ENCODE measurements at places on chromosomes 5 and 9.

DNA sequence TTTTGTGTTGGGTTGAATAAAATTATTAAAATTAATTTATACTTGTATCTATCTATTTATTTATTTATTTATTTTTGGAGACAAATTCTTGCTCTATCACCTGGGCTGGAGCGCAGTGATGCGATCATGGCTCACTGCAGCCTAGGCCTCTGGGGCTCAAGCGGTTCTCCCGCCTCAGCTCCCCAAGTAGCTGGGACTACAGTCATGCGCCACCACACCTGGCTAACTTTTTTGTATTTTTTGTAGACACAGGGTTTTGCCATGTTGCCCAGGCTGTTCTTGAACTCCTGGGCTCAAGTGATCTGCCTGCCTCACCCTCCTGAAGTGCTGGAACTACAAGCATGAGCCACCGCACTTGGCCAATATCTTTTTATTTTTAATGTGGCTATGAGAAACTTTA is 134.7 kb upstream of the SPDL1 start:
- no peak for DNase-seq

- peak; percentile 13 for DNase-seq
These were observed 45.1 kb upstream of the GLIS3 start for GRCh38 chr9:4344946-4345345.

DNA sequence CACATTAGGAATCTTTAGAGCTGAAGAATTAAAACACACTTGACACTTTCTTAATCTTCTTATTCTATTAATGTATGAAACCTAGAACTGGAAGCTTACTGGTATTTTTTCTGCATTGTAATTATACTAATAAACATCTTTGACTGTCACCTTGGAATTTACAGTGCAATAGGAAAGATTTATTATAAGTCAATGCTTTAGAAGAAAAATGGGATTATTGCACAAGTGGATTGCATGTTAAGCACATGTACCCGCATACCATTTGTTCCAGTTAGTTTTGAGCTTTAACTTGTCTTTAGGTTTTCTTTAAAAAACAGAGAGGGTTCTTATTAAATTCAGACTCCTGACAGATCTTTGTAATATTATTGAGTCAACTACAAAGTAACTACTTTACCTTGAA is 278.5 kb downstream of the CCDC171 start:
- DNase-seq = no peak

DNA sequence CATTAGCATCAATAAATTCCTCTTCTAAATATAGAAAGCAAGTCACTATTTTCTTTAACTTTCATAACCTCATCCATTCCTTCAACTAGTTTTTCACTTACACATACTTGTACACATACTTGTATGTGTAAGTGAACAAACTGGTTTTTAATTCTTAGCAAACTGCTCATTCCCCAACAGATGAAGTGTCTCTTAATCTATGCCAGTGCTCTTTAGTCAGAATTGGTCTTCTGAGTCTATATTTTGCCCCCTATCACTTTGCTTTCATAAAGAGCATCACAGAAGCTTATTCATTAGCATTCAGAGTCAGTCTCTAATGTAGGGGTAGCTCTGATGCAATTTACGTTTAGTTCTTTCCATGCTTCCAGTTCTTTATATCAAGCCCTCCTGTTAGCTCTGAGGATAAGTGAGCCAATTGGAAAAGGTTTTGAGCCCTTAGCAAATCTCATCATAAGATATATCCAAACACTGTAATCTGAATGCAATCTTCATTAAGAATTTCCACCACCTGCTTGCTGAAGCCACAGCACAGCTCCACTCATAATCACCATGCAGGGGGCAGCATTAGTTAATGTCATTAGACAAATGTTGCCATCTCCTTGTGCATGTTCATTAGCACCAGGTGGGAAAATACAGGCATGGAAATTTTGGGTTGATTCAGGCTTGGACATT is 178.5 kb upstream of the SLC24A2 start:
- DNase-seq = no peak

DNA sequence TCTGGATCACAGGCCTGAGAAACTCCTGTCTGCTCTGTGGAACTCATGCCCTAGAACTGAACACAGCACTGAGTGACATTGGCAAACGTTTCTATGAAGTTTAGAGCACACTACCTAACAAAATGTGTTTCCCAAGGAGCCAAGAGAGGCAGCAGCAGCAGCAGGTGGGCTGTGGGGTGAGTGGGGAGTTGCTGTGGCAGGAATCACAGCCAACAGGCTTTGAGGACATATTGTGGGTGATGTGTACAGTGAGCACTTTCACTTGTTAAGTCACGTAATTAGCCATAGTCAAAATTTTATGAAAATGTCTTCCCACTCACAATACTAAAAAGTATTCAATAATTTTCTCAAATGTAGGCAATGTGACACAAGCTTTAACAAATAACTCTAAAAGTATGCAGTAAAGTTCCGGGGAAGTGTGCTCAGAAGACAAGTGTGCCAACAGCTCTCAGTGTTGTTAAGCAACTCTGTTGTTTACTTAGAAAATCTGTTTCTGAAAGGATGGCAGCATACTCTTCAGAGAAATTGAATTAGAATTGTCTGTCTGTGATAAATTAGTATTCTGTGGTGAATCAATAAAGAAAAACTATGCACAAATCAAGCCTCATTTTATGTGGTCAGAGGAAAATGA is 482.1 kb downstream of the SEMA5A start:
- no peak for DNase-seq

DNA sequence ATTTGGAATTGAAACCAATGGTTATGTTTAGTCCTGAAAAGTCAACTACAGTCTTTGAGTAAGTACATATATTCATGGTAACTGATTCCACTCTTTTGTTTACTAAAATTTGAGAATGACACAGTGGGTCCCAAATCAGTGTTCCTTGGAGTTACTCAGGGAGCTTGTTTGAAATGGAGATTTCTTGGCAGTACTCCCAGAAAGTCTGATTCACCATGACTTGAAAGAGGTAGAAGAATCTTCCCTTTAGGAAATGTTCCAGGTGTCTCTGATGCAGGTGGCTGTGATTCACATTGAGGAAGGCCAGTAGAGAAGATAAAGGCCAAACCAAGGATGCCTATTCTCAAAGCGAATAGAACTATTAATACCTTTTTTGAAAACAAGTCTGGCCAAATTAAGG is 1078.3 kb downstream of the CDH12 start:
- DNase-seq = no peak

DNA sequence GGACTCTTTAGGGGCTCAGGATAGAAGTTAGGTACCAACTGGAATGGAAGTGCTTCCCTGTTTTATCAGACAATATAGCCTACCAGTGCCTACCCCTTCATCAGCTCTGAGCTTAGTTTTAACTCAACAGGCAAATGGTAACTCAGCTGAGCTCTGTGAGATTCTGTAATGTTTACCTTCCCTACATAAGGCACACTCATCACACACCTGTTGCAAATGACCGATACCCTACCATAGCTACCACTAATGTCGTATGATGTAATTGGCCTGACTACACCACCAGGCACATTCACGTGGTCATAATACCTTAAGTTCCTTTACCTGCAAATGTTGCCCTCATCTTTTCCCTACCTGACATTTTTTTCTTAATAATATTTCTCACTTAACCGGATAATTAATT is 254.8 kb downstream of the ADGRV1 start:
- DNase-seq = no peak

DNA sequence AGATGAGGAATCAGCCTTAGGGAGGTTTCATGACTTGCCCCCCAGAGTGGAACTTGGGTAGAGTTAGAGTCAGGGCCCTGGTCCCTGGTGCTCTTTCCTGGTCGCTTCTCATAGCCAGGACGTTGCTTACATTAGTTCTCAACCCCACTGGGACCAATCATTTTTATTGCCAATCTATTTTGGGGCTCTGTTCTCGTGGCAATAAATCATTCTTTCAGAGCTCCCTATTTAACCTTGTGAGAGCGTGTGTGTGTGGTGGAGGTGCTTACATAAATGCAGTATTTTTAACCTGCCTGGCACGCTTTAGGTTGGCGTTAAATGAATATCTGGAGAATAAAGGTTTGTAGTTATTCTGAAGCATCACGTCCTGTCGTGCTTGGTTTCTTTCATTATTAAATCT is 4.1 kb downstream of the TRIO start:
- DNase-seq = no peak

- no peak for DNase-seq
These were observed 76.7 kb upstream of the IL6ST start for GRCh38 chr5:56071470-56071869.

DNA sequence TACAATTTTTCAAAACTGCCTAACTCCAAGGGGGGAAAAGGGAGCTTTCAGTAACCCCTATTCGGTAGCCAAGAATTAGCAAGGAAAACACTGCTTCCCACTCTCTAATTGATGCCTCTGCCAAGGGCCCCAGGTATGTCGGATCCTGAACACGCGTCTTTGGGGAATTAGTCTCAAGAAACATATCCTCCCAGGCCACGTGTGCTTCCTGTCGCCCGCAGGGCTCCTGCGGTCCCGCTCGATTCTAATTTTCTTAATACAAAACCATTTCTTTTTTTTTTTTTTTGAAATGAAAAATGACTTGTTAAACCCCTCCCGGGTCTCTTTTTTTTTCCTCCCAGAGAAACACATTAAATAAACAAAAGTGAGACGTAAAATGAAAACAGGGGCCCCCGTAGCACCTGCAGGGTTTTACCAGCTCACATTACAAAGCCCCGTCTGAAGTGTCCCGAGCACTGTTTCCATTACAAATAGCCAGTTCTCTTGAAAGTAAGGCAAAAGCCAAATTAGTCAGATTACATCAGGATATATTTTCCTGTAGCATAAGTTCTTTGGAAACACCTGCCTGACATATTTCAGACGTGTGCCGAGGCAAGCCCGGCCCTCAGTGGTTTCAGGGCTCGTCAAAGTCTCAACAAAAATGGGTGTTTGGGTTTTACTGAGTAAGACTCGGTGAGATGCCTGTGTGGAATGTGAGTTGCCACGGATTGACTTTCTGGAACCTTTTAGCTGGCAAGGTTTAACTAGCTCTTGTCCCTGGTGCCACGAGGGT is 21.5 kb downstream of the SMIM23 start:
- DNase-seq = no peak

DNA sequence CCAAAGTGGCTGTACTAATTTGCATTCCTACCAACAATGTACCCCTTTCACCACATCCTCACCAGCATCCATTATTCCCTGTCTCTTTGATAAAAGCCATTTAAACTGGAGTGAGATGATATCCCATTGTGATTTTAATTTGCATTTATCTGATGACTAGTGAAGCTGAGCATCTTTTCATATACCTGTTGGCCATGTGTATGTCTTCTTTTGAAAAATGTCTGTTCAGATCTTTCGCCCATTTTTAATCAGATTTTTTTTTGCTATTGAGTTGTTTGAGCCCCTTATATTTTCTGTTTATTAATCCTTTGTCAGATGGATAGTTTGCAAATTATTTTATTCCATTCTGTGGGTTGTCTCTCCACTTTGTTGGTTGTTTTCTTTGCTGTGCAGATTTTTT is 121.0 kb upstream of the LRRTM2 start:
- no peak for DNase-seq

DNA sequence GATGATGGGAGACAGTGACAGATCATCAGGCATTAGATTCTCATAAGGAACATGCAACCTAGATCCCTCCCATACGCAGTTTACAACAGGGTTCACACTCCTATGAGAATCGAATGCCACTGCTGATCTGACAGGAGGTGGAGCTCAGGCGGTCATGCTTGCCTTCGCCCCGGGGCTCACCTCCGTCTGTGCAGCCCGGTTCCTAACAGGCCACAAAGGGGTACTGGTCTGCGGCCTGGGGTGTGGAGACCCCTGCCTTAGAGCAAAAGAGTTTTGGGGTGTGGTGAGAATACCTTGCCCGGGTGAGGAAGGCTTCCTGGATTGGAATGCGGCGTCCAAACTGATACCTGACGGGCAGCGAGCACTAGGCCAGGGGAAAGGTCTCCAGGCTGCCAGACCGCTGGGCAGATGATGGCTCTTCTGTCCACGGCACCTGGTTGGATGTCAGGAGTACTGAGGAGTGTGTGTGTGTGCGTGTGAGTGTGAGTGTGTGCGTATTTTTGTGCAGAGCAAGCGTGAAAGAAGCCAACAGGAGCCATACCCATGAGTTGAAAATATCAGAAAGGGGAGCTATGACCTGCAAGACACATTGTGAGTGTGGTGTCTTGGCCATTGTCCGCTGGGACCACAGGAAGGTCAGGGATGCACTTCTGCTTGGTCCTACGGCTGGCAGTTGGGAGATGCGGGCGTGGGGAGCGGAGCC is 55.4 kb downstream of the ACER2 start:
- no peak for DNase-seq

DNA sequence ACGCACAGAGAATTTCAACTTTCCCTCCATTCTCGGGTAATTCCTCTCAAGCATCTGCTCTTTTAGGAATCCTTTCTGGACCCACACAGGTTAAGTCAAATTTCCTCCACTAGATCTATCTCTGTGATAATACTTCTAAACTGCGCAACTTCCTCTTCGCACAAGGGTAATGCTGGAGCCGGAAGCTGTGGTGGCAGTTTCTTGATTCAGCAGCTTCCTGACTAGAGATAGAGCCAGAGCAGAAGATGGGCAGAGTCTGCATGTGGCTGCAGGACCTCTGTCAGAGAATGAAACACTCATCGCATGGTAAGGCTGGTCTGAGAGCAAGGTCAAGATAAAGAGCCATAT is 11.1 kb upstream of the CDC42SE2 start:
- DNase-seq = peak; percentile 90

GRCh38 chr9:130020618-130021017 is 22.4 kb downstream of the FNBP1 start:
- DNase-seq = no peak

- no peak for DNase-seq
These were observed 140.3 kb downstream of the LHFPL2 start for GRCh38 chr5:78508186-78508765.

GRCh38 chr9:126450668-126451205 is 124.1 kb downstream of the MVB12B start:
- no peak for DNase-seq

- DNase-seq = no peak
These were observed 39.9 kb downstream of the GDNF start for GRCh38 chr5:37799865-37800421.

DNA sequence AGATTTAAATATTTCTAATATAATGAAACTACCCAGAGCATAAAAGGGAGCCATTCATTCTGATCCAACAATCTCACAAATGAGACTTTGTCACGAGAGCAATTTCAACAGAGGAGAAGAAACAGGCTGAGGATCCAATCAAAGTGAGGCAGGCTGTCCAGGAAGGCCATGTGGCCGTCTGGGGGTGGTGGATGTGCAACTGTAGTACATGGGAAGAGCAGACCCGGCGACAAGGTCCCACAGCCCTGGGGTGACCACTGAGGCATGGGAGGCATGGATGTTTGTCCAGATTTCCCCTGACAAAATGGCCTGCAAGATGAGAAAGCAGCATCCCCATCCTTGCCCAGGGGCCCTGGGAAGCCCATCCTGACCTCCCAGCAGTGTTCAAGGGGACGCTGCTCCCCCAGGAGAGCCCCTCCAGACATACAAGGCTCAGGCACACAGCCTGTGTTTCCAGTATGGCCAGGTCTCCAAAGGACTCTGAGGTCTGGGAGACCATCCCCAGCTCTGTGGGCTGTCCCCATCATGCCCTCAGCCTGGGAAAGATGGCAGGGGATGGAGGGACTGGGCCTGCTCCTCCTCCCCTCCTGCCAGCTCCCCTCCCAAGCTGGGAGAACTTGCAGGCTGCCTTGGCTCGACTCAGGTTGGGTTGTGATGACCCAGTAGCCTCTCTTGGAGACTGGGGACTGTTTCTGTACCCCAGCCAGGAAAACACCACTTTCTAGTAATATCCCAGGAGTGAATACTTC is 27.5 kb upstream of the FCN2 start:
- no peak for DNase-seq

Data from CD4-positive, alpha-beta T cell treated with Interleukin-21 for 1 hour (primary cell).